Foreskin fibroblast (primary cell): ENCODE measurements at places on chromosomes 2 and 18.

DNA sequence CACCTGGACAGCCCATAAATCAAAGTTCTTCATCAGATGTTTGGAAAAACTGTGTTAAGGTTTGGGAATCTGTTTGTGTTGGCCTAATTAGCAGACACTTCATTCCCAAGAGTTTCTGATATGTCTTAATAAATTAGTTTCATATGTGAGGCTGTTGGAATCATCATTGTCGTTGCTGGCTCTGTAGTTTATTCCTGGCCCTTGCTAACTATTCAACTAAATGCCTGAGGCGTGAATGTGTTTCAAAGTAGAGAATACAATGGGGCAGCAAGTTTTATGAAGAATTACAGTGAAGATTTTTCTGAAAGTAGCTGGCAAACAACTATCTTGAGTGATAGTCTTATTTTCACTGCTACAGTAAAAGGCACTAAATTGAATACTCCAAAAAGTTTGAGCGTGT is 141.1 kb downstream of the PARD3B start:
- DNase-seq, result peak; percentile 15

GRCh38 chr18:686339-687111 is 25.9 kb downstream of the ENOSF1 start:
- DNase-seq, result no peak

DNA sequence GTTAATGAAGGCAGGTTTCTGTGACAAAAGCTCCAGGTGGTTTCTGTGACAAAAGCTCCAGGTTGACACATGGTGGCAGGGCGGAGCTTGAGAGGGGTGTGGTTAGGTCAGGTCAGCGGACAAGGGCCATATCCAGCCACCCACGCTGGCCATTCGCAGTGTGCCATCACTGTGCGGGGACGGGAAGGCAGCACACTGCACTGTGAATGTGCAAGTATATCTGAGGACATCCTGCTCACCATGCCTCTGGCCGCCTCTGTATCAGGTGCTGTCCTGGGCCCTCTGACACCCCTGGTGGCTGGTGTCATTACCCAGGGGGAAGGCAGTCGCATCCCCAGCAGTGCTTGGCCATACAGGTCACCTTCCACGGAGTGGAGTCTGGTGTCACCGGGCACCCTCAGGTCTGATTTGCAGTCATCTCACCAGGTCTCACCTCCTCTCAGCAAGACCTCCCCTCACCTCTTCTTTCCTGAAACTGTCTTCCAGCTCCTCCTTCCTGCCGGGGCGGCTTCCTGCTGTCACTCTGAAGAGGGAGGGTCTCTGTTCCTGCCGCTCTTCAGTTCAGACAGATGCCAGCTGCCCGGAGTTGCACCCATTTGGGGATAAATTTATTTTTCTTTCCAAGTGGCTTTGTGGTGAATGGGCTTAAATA is 34.9 kb downstream of the CTIF start:
- no peak for DNase-seq

- DNase-seq, result peak; percentile 10
Measured at GRCh38 chr2:79511320-79511951, 1.4 kb upstream of the CTNNA2 start.

DNA sequence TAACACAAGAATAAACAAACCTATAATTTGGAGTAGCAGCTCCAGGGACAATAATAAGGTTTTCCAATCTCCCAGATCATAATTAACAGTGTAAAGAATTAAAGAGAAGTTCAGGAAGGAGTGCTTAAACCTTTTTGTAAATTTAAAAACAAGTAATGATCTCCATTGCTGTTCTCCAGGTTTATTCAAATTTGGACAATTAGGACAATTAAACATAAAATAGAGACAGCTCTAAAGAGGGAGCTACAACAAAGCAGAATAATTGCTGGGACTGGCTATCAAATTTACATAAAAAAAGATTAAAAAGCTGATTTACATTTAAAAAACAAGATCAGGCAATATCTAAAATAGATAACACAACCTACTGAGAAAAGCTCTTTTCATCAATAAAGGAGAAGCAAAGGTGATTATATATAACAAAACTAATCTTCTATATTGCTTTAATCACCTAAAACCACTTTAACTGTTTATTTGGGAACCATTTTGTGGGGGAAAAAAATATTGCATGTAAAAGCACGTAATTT is 80.1 kb upstream of the CREB1 start:
- DNase-seq, result no peak

- DNase-seq, result no peak
Measured at GRCh38 chr18:4394700-4395099, 60.4 kb downstream of the DLGAP1 start.

- no peak for DNase-seq
Measured at GRCh38 chr2:190904640-190905261, 24.1 kb downstream of the GLS start.

DNA sequence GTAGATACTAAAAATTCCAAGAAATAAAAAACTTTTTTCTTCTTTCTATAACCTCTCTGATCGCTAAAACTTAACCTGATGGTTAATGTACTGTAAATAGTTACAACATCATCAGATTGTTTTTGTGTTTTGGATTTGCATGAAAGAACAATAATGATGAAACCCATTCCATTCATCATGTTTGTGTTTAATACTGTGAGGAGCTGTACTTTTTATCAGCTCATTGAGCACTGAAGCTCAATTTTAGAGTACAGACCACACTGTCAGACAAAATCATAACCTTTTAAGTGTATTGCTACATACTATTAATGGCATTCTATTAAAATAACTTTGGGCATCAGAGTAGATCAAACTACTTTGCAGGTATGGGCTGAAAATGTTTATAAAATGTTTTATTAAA is 14.8 kb upstream of the BBS5 start:
- DNase-seq, result no peak

- no peak for DNase-seq
Measured at GRCh38 chr2:239463541-239464165, 62.8 kb upstream of the HDAC4 start.

DNA sequence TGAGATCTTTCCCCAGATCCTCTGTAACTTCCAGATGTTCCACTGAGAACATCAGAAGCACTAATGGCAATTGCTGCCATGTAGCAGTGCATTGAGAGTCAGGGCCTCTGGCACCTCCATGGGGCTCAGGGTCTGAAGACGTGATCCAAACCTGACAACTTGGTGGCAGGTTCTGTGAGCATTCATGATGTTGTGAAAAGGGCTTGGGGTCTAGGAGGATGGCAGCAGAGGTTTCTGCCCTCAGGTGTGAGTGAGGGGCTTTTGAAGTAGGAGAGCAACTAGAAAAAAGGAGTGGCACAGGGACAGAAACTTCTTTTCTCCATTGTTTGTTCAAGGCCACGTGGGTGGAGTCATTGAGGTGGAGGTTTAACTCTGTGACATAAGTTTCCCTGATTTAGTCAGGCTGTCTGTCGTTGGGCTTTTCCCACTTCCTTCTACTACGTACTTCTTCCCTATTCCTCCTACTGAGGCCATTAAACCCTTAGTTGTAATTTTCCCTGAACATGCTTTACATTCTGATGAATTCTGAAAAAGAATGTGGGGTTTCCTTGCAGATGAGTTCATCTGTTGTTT is 13.1 kb downstream of the CFLAR start:
- peak; percentile 50 for DNase-seq

GRCh38 chr2:135152361-135152760 is 100.3 kb downstream of the RAB3GAP1 start:
- no peak for DNase-seq

DNA sequence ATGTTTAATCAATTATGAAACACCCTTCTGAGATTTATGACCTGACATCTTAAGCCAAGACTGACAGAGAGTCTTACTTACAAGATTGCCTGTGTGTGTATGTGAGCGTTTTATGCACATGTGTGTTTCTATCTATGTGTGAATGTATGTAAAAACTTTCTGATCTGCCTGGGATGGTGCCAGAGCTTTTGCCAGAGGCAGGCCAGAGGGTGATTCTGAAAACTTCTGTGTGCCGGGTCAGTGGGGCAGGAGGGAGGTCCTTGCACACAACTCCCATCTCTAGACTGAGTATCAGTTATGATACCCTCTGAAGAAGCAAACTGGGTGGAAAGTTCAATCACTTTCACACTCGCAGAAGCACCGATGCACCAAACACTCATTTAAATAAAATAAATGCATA is 335.0 kb upstream of the NT5C1B start:
- no peak for DNase-seq

- DNase-seq, result no peak
Measured at GRCh38 chr2:239774933-239775622, 250.1 kb downstream of the NDUFA10 start.

GRCh38 chr18:6682437-6683111 is 46.9 kb upstream of the ARHGAP28 start:
- no peak for DNase-seq

DNA sequence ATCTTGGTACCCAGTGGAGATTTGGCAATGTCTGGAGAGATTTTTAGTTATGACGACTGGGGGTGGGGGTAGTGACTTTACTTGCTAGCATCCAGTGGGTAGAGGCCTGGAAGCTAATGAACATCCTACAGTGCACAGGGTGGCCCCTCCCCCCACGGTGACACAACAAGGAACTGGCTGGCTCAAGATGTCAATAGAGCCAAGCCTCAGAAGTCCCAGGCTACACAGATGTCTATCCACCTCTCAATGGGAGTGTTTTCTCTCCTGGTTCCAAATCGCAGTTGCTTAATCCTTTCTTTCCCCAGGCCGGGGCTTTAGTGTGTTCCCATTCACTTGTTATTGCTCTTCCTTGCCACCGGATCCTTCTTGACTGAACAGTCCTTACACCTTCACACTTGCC is 9.3 kb upstream of the CCBE1 start:
- no peak for DNase-seq

DNA sequence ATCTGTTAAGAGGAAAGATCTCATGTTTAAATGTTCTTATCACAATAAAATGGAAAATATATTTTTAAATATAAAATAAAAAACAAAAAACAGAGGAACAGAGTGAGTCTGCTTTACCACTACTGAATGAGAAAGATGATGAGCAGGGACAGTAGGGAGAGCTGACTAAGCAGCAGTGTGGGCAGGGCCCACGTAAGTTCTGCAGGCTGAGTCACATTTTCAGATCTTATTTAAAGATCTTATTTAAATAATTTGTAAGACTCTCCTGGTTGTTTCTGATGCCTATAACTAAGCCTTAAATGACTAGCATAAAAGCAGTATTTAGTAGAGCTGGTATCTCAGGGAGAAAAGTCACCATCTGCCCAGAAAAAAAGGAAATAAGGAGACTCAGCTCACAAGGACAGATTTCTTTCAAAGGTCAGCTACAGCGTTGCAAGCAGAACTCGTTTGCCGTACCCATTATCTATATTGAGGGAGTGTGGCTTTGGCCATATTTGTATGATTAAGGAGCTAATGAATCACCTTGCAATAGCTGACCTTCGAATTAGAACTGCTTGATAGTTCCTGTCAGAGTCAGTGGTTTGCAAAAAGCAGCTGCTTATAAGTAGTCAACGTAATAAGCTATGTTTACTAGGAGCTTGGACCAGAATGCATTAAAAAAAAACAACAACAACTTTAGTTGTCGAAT is 322.1 kb upstream of the CHAC2 start:
- no peak for DNase-seq

DNA sequence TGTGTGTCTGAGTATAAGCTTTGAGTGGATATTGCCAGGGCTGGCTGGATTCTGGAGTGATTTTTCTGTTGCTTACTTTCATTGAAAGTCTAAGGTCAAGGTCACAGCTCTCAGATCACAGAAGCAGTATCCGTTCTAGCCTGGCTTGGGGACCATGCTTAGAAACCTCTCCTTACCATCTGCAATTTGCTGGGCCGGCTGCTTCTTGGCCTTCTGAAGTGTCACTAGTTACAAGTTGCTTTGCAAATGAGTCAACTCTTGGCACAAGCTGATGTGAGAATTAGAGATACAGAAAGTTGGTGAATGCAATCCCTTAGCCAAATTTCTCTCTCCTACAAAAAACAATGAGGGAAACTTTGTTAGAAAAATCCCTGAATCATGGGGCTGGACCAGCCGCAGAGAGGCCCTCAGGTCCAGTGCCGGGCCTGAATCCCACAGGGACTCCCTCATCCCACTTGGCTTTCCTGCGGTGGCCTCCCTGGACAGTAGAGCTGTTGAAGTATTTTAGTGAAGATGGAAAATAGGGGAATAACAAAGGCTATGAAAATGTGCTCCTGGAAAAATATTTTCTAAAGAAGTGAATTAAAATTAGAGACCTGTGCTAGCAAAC is 92.7 kb upstream of the CNGA3 start:
- peak; percentile 9 for DNase-seq

GRCh38 chr2:101688261-101688660 is 9.2 kb upstream of the MAP4K4 start:
- DNase-seq, result no peak

DNA sequence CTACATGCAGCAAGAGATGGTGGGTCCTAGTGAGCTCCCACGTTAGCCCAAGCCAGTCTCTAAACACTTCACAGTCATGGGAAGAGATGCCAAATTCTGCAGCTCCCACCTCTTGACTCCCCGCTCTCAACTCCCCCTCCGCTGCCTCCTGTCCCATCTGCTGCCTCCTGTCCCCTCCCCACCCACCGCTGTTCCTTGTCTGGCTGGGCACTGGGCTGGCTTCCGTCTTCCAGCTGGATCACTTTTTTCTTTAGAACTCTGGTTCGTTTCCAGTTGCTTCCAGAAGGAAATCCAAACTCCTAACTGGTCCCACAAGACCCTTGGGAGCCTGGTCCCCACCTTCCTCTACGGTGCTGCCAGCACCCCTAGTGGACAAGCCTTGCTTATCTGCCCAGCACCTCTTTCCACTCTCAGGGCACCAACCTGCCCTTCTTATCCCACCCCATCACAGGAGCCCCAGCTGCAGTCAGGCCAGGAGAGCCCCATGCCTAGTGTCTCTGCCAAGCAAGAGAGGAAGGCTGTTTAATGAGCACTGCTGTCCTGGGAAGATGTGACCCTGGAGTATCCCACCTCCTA is 12.1 kb upstream of the TWIST2 start:
- DNase-seq, result no peak
